Amniotic epithelial cell (primary cell): ENCODE measurements at places on chromosomes 5 and 9.

DNA sequence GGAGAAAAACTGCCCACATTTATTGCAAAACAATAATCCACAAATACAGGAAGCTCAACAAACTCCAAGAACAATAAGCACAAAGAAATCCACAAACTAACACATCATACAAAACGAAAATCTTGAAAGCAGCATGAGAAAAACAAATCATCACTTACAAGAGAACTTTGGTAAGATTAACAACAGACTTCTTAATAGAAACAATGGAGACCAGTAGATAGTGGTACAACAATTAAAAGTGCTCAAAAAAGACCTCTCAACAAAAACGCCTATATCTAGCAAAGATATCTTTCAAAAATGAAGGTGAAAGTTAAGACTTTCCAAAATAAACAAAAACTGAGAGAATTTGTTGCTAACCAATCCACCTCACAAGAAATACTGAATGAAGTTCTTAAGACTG, 38.4 kb downstream of the CDKL3 start:
- DNase-seq: peak; percentile 11

- peak; percentile 38 for DNase-seq
These were observed 671.1 kb downstream of the TAF11L14 start for GRCh38 chr5:18305288-18305924.

GRCh38 chr5:116554764-116555163, 19.9 kb downstream of the SEMA6A start:
- DNase-seq: no peak

GRCh38 chr5:39073767-39074016, 507 bp downstream of the RICTOR start:
- no peak for DNase-seq

GRCh38 chr5:91556-92263, at the start of gene PLEKHG4B:
TSS of gene PLEKHG4B (plus strand) at chr5:92168. CDS start at chr5:92232, 64 bp downstream.
- no peak for DNase-seq

GRCh38 chr9:89601306-89601705, 3.5 kb upstream of the GADD45G start:
- no peak for DNase-seq

DNA sequence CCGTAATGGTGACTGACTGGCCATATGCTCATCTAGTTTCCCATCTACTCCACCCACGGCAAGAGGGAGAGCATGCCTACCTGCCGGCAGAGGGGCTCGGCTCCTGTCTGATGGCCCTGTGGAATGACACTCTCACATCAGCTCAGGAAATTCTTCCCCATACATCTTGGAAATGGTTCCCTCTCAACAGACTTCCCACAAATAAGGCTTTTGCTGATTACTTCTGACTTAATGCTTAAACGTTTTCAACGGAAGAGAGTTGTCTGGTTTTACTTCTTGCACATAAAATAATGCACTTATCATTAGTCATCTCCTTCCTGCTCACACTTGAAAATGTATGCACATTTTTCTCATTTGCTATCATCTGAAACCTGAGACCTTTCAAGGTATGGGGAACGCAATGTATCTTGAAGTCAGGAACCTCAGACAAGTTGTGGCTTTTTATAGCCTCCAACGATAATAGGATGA, 129.5 kb downstream of the TTLL11 start:
- DNase-seq: peak; percentile 59

DNA sequence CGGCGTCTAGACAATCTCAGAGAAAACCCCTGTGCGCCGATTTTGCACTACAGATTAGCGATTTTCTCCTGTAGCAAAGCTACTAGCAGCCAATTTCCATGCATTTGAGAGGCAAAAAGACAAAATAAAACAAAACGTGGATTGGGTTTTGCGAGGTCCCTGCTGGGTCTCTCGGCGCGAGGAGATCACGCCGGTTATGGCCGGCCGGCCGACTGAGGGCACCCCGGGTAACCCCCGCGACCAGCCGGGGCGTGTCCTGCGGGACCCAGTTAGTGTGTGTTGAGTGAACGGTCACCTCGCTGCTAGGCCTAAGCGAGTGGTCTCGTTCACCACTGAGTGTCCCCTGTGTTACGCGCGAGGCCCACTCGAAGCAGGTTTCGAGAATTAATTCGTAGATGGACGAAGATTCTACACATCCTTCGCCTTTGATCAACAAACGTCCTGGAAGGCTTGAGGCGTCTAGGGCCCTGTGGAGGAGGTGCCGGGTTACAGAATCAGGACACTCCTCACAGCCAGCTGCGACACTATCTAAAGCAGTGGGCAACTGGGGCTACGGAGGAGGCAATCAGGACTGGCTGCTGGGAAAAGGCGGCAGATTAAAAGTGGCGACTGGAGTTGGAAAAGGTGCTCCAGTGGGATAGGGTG, 764 bp upstream of the VDAC1 start:
- no peak for DNase-seq

DNA sequence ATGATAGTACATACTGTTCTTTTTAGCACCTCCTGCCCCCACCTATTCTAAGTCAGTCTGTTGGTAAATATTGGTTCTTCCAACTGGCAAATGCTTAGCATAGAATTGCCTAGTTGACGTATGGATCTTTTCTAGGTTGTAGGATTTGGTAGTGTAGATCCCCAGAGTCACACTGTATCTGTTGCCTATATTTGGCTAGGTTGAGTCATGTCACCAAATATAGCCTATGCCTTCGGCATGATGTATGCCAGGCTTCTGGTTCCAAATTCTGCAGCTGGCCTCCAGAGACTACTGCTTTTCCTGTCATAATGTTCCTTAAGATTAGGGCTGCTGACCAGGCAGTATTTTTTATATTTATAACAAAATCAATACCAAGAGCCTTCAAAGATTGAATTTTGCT, 38.2 kb downstream of the CPEB4 start:
- DNase-seq: no peak

- no peak for DNase-seq
These were observed 419.6 kb downstream of the DNAH5 start for GRCh38 chr5:13524936-13525335.

GRCh38 chr9:121997791-121998190, 95.3 kb downstream of the TTLL11 start:
- DNase-seq: peak; percentile 40

DNA sequence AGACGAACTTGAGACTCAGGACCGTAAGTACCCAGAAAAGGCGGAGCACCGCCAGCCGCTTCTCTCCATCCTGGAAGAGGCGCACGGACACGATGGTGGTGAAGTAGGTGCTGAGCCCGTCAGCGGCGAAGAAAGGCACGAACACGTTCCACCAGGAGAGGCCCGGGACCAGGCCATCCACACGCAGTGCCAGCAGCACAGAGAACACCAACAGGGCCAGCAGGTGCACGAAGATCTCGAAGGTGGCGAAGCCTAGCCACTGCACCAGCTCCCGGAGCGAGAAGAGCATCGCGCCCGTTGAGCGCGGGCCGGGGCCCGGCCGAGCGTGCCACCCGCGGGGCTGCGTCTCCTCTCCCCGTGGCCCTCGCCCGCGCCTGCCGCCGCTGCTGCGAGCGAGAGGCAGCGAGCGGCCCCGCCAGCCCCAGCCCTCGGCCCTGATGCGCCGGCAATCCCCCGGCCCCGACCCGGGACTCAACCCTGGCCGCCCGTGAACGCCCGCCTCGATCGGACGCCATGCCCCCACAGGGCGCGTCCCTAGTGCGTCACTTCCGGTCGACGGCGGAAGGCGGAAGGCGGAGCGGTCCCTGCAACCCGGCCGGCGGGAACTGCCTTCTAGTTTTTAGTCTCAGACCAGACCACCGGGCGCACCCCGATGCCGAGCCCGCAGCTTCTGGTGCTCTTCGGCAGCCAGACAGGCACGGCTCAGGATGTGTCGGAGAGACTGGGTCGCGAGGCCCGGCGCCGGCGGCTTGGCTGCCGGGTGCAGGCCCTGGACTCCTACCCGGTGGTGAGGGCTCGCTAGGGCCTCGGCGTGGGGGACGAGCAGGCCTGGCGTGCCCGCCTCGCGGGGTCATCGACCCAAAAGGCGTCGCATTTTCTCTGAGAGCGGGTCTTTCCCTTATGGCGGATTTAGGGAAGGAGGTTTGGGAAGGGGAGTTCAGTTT, at the start of the genes NDOR1 and TMEM203:
Gene NDOR1, plus strand, starts transcription at position 575 of the 944 bp plus-strand sequence. Its CDS starts 78 bp downstream, at position 653.
Gene TMEM203, minus strand, starts transcription at position 523 of the 944 bp plus-strand sequence. Its CDS starts 234 bp downstream, at position 289.
- DNase-seq: peak; percentile 67

GRCh38 chr9:120612218-120612617, 32.3 kb upstream of the CDK5RAP2 start:
- DNase-seq: no peak

DNA sequence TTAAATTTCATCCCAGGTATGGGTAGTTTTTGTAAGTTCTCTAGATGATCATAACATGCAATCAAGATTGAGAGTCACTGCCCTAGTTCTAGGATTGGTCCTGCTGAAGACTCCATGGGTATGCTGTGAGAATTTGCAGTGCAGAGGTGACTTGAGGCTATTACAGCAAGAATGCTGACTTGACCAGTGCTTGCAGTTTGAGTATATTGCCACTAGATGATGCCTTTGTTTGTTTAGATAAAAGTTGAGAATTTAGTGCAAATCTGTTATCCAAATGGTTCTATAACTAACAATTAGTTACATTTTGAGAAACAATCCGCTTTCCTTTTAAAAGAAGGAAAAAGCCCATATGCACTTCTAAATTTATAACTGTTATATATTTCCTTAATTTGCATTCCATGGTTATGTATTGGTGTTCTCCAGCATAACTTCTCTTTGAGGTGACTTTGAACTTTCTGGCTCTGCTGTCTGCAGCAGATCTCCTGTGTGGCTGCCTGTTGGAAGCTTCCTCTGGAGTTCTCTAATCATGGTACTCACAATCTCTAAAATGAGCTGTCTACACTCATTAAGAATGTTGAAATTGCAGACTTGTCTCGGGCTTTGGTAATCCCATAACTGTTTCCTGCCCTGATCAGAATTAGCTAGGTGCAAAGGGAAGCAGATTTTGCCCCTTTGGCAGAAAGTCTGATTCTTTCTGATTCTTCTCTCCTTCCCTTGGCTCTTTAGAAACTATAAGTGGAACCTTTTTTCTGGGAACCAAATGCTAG, 24.9 kb downstream of the MELK start:
- peak; percentile 74 for DNase-seq

- DNase-seq: no peak
These were observed 33.9 kb downstream of the LMNB1 start for GRCh38 chr5:126810596-126811380.

GRCh38 chr9:109963079-109963478, 183.1 kb downstream of the PALM2AKAP2 start:
- DNase-seq: no peak

DNA sequence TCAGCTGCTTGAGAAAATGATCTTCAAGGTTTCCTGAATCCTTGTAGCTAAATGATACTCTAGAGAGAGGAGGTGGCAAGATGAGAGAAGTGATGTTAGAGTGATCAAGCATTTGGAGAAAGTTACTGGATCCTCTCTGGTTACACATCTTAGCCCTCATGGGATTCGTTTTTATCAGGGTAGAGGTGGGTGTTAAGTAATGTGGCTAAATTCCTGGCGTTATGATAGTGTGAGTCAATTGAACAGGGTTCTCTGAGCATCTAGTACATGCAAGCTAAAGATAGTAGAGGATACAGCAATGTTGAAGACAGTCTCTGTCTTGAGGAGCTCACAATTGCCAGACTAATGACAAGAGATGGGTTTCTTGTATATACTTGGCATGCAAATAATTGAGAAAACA, 123.7 kb downstream of the PSD2 start:
- peak; percentile 19 for DNase-seq

DNA sequence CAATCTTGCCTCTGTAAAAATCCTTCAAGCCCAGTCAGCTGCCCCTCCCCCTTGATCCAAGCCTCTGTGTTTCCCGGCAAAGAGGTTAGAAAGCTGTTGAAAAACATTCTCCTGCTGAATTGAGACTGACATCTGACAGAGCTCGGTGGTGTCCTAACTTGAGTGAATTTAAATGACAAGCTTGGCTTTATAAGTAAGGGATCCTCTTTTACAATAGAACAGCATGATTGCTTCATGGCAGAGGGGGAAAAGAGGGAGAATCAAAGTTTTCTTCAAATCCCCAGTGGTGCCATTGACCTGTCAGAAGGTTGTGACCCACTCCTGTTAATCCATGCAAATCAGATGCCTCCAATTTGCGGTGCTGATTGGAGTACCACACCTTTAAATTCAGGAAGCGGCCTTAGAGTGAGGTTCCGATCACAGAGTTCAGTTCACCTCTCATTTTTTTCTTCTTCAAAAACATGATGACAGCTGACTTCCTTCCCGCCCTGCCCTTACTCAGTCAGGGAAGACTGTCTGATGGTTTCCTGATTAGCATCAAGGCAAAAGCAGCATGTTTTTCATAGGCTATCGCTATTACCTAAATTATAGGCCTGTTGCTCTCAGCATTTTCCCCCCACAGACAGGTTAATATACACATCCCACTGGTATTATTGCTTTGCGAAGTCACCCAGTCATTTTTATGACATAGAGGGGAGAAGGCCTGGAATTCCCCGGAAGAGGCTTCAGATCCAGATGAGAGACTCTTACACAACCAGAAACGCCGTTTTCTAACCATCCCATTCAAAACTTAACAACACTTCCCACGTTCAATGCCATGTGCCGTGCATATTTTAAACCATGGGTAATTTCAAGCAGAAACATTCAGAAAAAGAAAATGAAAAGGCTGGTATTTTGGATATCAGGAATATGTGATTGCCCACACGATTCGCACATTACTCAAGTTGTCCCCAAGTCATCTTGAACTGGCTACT, 141.4 kb downstream of the EBF1 start:
- no peak for DNase-seq

- DNase-seq: peak; percentile 61
These were observed 2.2 kb downstream of the DUSP1 start for GRCh38 chr5:172768573-172769341.

- peak; percentile 53 for DNase-seq
These were observed 124.0 kb downstream of the RGS3 start for GRCh38 chr9:113587471-113588031.

GRCh38 chr9:36575411-36575882, 2.8 kb downstream of the MELK start:
- peak; percentile 86 for DNase-seq

GRCh38 chr5:168443950-168444700, 42.1 kb upstream of the RARS1 start:
- peak; percentile 44 for DNase-seq

- no peak for DNase-seq
These were observed 71.5 kb upstream of the PLPP6 start for GRCh38 chr9:4590430-4591122.

GRCh38 chr5:3835811-3836210, 240.2 kb downstream of the IRX1 start:
- no peak for DNase-seq

DNA sequence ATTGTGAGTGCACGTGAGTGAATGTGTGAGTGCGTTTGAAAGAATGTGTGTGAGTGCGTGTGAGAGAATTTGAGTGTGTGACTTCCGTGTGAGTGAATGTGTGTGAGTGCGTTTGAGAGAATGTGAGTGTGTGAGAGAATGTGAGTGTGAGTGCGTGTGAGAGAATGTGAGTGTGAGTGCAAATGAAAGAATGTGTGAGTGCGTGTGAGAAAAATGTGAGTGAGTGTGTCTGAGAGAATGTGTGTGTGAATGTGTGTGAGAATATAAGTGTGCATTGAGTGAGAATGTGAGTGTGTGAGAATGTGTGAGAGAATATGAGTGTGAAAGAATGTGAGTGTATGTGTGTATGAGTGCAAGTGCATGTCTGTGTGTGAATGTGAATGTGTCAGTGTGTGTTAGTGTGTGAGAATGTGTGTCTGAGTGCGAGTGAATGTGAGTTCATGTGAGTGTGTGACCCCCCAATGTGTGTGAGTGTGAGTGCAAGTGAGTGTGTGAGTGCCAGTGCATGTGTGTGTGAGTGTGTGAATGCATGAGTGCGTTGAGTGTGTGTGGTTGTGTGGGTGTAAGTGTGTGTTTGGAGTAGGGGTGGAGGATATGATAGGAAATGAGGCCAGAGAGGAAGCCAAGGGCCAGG, 37.9 kb upstream of the LHX2 start:
- DNase-seq: no peak
